ENCODE measurements at places on chromosomes 5 and 9. TPM values are rescaled to one million over a fixed set of nuclear protein-coding genes. Genes with fewer than 3 reads are reported as not detected.

NR5A1 gene
- not detected for total RNA-seq

LRRC8A gene
- 93.0 TPM for total RNA-seq

KIF12 gene
- total RNA-seq: 0.93 TPM

RMRP gene
- total RNA-seq: 35,708 TPM

TSSK1B gene
- 0.54 TPM for total RNA-seq

CDC20B gene
- 0.34 TPM for total RNA-seq

FAM221B gene
- total RNA-seq: not detected

ARHGEF28 gene
- 0.47 TPM for total RNA-seq

CNTNAP3 gene
- total RNA-seq: 12.6 TPM

PCDHB8 gene
- total RNA-seq: 19.8 TPM

AJM1 gene
- 15.3 TPM for total RNA-seq

GZMA gene
- total RNA-seq: not detected

ELAVL2 gene
- total RNA-seq: 384 TPM
